ENCODE measurements at places on chromosomes 3 and 15.

- DNase-seq = no peak
Measured at GRCh38 chr3:118802325-118803095, 232.1 kb downstream of the IGSF11 start.

- no peak for DNase-seq
Measured at GRCh38 chr3:17207019-17207418, 322.3 kb downstream of the PLCL2 start.

DNA sequence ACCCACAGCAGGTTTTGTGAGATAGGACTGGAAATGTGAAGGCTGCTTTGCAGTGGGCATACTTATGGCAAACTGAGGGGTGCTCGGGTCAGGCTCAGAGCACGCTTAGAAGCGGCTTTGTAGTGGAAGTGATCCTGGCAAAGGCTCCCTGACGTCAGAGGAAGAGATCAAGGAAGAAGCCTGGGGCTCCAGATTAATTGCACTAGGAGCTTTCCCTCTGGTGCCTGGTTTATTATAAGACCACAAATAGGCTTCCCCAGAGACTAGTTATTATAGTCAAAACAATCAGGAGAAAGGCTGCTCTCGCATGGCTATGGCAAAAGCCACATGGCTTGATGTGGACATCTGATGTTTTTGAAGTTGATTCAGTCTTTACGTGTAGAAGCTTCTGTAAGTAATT is 515.1 kb downstream of the GABRG3 start:
- DNase-seq = no peak

DNA sequence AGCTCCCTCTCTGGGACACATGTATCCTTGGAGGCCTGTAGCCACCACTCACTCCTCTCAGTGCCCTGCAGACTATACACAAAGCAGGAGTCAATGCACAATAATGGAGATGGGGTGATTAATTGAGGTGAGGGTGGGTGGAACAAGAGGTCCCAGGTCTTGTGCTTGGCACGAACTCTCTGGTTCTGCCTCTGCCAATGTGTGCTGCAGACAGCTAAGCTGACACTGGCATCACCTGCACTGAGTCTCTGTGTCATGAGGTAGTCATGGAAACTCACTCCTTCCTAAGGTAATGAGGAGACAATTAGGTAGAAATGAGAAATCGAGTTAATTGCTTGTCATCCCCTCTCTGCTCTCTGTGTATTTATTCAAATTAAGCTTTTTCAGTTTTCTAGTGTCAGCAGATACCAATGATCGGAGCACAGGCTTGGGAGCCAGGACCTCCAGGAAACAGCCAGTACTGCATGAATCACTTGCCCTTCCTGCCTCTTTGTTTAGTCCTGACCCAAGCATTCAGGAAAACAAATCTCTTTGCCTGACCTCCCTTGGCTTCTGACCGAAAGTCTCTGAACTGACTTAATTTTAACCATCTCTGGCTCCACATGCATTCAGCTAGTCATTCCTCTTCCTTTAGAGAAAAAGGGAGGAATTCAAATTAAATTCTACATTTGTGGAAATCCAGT is 56.7 kb downstream of the DRD3 start:
- DNase-seq = no peak

DNA sequence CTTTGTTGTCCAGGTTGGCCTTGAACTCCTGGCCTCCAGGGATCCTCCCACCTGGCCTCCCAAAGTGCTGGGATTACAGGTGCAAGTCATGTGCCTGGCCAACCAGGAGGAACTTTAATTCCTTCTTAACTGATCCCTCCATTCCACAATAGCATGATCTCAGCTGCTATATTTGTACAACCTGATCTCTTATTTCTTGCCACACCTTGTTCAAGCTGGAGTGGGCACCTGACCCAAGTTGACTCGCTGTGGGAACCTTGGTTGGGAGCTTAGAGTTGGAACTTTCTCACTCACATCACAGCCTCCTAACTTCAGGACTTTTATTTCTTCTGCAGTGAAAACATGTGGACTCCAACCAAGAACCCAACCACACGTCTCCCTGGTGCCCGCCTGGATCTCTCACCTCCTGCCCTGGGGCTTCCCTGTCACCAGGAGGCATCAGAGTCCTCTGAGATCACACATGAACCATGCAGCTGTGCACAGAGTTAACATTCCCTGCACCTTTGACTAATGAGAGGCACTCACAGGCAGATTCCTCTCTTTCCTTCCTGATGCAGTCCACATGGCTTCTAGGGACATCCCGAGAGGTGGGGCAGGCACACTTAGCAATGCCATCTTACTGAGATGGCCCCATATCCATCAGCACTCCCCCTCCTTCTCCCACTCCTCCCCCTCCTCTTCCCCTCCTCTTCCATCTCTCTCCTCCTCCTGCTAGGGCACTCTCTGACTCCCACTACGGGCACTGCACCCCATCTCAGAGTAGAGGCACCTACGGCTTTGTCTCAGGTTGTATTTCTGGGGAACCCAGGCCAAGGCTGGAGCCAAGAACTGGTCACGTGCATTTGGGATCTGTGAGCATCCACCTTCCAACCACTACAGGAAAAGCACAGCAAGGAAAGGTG is 9.7 kb upstream of the CYFIP1 start:
- DNase-seq = no peak

DNA sequence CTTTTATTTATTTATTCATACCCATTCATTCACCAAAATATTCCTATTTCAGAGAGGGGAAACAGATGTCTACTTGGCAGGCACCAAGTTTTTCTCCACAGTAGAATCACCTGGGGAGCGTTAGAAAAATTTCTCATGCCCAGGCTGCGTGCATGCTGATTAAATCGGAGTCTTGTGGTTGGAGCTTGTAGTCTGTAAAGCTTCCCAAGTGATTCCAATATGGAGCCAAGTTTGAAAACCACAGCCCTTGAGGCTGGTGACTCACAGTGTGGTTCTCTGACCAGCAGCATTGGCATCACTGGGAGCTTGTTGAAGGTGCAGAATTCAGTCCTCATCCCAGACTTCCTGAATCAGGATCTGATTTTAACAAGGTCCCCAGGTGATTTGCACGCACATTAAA is 49.7 kb downstream of the PDHB start:
- DNase-seq = no peak

DNA sequence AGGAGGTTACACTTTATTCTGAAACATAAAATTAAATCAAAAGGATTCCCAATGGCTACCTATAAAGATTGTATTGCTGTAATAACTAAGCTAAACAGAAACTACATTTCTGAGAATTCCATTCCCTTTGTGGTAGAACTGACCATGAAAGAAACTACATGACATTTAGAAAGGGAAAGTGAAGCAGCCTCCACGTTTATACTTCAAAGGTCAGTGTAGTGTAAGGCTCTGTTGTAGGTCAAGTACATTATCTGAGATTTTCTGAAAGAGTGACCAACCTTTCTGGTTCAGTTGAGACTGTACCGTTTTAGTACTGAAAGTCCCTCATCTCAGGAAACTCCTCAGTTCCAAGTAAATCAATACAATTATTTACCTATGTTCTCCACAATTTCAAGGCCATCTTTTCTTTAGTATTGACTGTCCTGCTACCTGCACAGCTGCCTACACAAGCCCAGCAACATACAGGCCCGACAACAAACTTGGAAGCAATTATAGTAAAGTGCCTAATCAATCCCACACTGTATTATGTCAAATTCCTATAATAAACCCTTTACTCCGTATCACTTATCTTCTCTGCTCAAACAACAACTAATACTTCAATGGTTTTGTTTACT is 343.0 kb downstream of the PLOD2 start:
- DNase-seq = no peak

GRCh38 chr3:100698736-100699135 is 10.6 kb upstream of the TFG start:
- no peak for DNase-seq

GRCh38 chr15:52699457-52699856 is 20.3 kb upstream of the ATOSA start:
- DNase-seq = no peak

GRCh38 chr15:68439506-68439905 is 7.5 kb upstream of the ITGA11 start:
- no peak for DNase-seq

GRCh38 chr3:133821767-133822638 is 16.4 kb downstream of the SRPRB start:
- no peak for DNase-seq

DNA sequence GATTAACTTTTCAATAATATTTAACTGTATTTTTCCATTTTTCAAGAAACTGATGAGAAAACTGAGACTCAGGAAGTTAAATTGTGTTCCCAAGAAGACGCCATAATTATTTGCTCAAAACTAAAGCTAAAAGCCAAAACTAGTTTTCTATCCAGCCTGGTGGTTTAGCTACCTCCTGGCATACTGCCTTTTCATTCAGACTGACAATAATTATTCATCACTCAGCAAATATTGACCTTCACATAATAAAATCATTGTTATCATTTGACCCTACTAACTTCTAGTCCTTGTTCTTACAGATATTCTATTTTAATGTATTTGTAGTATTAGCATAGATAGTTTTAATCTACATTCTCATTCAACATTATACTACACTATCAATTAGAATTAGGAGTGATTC is 210.6 kb upstream of the GADL1 start:
- no peak for DNase-seq

DNA sequence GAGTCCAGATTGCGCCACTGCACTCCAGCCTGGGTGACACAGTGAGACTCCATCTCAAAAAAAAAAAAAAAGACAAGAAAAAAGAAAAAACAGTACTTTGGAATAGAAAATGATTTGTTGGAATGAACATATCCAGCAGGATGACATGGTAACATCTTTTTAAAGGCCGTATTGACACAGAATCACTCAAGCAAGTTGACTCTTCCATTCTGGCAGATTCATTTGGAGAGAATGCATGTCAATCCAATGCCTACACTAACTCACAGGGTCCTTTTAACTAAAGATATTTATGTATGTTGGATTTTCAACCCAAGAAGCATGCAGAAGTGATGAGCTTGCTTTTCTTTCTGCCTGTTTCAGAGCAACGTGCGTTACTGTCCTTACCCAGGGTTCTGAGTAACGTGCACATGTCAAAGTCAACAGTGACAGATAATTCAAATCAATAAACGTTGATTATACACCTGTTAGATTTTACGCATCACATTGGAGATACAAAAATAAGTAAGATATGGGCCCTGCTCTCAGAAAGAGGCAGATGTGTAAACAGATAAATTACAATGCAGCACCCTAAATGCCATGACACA is 77.1 kb upstream of the FNDC3B start:
- no peak for DNase-seq

DNA sequence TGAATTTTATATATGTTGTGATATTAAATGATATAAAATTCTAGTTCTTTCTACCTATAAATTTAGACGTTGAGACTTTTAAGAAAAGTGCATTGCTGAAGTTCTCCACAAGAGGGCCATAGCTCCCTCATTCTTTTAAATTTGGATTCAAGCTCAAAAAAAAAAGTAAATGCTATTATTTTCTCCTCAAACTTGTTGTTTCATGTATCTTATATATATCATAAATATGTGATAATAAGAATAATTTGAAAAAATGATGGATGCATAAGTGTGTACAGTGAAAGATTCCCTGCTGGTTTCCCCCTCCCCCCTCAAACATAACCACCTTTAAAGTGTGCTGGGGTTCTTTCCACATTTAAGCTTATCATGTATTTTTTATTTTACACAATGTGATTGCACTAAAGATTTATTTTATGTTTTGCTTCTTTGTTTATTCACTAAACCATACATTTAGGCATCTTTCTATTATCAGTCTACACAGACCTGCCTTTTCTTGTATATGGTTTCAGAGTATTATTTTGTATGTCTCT is 769.4 kb upstream of the GOLIM4 start:
- DNase-seq = no peak

DNA sequence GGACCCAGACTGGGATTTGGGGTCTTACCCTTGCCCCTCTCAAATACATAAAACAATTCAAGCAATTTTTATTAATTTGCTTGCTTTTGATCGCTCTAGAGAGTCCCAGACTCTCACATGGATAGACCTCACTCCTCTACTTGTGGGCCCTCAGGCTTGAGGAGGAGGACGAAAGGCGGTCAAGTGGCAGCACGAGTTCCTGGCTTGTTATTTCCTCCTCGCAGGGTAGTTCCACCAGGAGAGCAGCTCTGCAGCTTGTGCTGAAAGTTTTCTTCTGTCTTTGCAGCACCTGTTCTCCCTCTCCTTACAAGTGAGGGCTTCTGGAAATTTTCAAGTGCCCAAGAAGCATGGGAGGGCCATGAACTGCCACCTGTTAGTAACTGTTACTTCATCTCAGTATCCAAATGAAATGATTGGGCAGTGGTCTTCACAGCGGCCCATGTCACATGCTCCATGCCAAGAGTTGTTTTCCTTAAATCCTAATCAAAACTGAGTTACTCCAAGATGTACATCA is 22.7 kb downstream of the ABI3BP start:
- no peak for DNase-seq

- no peak for DNase-seq
Measured at GRCh38 chr15:62306851-62307504, 141.9 kb upstream of the C2CD4B start.

DNA sequence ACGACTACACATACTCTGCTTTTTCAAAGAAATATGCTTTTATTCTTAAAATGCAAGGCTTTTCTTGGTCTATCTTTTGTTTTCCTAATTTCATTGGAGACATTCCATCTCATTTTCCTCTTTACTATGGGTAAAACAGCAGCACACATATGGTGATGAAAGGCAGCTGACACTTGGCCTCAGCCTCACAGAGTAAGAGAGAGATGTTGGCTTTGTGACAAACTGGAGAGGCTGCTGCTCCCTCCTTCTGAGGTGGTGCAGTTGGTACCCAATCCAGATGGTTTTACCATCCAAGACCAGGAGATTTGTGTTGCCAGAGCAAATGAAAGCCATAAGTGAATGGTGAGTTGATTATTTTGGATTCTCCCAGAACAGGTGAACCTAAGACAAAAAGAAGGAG is 13.2 kb upstream of the SLC2A2 start:
- DNase-seq = no peak

GRCh38 chr3:33557829-33558228 is 117.6 kb upstream of the UBP1 start:
- no peak for DNase-seq

DNA sequence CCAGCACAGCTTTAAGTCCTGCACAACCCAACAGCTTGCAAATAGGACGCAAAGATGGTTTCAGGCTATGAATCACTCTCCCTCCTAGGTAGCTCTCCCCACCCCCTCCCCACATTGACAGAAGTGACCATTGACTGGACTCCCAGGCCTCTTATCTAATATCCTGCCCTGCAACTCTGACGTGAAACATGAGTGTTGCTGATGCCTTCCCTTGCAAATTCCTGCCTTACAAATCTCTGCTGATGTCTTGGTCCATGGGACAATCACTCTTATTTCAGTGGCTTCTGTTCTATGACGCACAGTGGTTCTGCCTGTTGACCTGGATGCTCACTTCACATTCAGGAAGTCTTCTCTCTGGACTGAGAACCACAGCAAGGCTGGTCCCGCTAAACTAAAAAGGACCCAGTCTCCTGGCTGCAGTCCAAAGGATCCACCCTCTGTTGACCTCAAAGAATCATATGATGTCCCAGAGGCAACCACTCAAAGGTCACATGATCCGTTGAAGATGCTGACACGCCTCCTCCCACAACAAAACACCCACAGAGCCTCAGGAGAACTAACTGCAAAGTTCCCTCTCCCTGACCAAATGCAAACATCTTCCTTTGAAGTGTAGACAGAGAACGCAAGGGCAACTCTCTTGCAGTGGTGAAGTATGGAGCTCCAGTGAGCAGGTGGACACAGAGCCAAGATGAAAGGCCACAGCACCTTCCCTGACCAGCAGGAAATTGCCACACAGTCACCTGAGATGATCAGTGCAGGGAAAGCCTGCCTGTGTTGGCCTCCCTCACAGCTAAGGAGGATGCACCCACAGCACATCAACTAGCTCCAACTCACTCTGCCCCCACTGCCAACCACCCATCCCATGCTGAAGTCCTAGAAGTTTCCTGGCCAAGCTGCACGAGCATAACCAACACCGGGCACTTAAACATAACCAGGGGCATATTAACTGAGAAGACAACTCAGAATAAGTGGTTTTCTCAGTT is 112.3 kb downstream of the ADAMTS17 start:
- no peak for DNase-seq

Measured in SIG-M5 (cell line).